ENCODE measurements at places on chromosomes 16 and 17.
A peak's percentile ranks its signal among the peaks of the same experiment; 100 is the strongest.

- DNase-seq: no peak
- no peaks in the 10 kb centered on the region for H3K36me3 ChIP-seq
- no peaks in the 10 kb centered on the region for H3K4me1 ChIP-seq
- H3K27ac ChIP-seq: no peak overlapping the region
These were observed 70.0 kb upstream of the PMFBP1 start for GRCh38 chr16:72241930-72242329.

DNA sequence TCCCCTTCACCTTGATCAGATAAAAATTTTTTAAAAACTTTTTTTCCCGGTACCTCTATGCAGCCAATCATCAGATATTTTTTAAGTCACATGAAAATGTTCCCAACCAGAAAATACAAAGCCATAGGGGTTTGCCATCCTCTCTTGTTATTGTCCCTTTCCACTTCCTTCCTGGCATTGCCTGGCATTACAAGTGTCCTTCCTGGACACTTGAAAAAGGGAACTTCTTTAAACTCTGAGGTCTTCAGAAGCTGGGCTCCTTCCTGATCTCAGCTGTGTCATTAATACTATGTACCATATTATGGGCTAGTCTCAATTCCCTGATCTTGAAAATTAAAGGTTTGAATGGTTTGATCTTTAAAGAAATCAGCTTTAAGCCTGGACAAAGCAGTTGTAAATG, 64.9 kb downstream of the TEX14 start:
- H3K27me3 ChIP-seq: no peaks in the 10 kb centered on the region
- H3K36me3 ChIP-seq: no peaks in the 10 kb centered on the region
- peaks cover 4% of the 10 kb centered on the region for H3K4me1 ChIP-seq
- DNase-seq: no peak

- H3K27ac ChIP-seq: peak within 1 kb of the TSS; percentile 87
- no peaks in the 10 kb centered on the region for H3K36me3 ChIP-seq
- H3K4me3 ChIP-seq: peak within 1 kb of the TSS; percentile 71
- H3K27me3 ChIP-seq: no peaks in the 10 kb centered on the region
These were observed at the start of gene LIMD2 for GRCh38 chr17:63699638-63700527. Gene LIMD2 (minus strand): TSS chr17:63700125. CDS start chr17:63699298, 827 bp downstream.

DNA sequence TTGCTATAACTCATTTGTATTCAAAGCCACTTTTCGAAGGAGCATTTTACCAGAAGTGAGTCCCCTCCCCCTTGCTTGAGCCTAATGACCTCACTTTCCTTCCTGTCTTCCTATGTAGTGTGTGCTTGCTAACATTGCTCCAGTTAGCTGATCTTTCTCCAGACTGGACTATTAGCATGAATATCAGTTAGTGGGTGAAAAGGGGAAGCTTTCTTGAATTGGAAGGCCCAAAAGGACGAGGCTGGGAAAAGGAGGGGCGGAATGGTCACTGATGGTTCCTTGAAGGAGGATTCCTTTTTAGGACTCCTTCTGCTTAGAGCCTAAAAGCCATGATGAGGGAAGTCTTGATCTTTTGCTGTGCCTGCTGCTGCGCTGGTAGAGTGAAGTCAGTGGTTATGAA, 11.9 kb downstream of the MAP3K3 start:
- H3K4me3 ChIP-seq: no peak overlapping the region
- H3K27me3 ChIP-seq: no peaks in the 10 kb centered on the region
- H3K4me1 ChIP-seq: peaks cover 76% of the 10 kb centered on the region

GRCh38 chr16:14337303-14338191, 266.4 kb downstream of the MRTFB start:
- H3K4me3 ChIP-seq: no peak overlapping the region
- no peak overlapping the region for H3K27ac ChIP-seq
- H3K27me3 ChIP-seq: no peaks in the 10 kb centered on the region
- H3K36me3 ChIP-seq: no peaks in the 10 kb centered on the region
- H3K4me1 ChIP-seq: peaks cover 10% of the 10 kb centered on the region
- DNase-seq: peak; percentile 79

- peaks cover 59% of the 10 kb centered on the region for H3K4me1 ChIP-seq
- H3K4me3 ChIP-seq: peak overlapping the region; percentile 93
- DNase-seq: no peak
- no peak overlapping the region for H3K27ac ChIP-seq
These were observed 1.7 kb downstream of the PITPNA start for GRCh38 chr17:1560858-1561355.

GRCh38 chr16:59975953-59976352, 1241.8 kb upstream of the GOT2 start:
- no peaks in the 10 kb centered on the region for H3K4me1 ChIP-seq
- no peak overlapping the region for H3K4me3 ChIP-seq
- no peak for DNase-seq
- H3K27me3 ChIP-seq: no peaks in the 10 kb centered on the region
- H3K36me3 ChIP-seq: no peaks in the 10 kb centered on the region

DNA sequence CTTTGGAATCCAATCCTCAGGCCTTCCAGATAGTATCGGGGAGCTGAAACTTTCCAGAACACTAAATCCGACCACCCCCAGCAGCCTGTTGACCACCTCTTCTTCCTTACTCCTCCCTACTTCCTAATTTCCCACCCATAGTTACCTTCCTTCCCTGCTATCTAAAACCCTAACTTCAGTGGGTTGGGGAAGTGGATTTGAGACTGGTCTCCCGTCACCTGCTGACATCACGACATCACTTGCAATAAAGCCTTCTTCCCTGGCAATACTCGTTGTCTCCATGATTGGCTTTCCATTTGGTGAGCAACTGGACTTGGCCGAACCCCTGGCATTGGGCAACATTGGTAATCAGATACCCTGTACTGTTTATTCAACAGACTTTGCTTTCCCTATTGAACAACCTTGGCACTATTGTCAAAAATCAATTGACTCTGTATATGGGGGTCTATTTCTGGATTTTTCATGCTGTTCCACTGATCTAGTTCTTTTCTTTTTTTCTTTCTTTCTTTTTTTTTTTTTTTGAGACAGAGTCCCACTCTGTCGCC, 11.8 kb upstream of the FOXK2 start:
- no peaks in the 10 kb centered on the region for H3K27me3 ChIP-seq
- DNase-seq: no peak
- H3K4me1 ChIP-seq: no peaks in the 10 kb centered on the region
- H3K4me3 ChIP-seq: no peak overlapping the region
